SJSA1 (cell line): ENCODE measurements at places on chromosomes 7 and 10. TPM values are rescaled to one million over a fixed set of nuclear protein-coding genes. Genes with fewer than 3 reads are reported as not detected.

DNA sequence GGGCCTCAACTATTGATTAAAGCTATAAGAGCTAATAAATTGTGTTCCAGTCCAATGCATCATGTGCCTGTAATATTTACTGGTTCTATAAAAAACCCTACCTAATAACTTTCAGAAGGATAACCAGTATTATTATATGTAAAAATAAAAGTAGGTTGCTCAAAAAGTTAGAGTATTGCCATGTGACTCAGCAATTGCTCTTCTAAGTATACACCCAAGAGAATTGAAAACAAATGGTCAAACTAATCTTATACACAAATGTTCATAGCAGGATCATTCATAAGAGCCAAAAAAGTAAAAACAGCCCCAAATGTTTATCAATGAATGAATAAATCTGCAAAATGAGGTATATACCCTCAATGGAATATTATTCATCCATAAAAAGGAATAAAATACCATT, 89.5 kb upstream of the TES start:
- no peak for DNase-seq

Gene CYP2W1
- not detected in 2 replicates for total RNA-seq

Gene TAS2R41
- total RNA-seq = not detected in 2 replicates

- DNase-seq = no peak
Measured at GRCh38 chr10:28020993-28021982, 22.4 kb upstream of the ODAD2 start.

DNA sequence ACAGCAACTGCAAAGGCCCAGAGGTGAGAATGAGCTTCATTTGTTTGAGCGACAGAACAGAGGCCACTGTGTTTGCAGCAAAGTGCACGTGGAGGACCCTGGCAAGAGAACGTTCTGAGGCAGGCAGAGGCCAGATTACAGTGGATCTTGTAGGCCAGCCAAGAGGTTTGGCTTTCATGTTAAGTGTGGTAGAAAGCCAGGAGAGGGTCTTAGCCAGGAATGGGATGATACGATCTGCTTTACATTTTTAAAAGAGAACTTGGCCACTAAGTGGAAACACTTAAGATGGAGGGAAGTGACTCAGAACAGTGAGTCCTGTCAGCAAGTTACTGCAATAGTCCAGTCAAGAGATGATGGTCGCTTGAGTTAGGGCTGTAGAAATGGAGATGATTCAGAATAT, 4.6 kb downstream of the CCDC136 start:
- DNase-seq = no peak

Gene LEP
- not detected in 2 replicates for total RNA-seq

DNA sequence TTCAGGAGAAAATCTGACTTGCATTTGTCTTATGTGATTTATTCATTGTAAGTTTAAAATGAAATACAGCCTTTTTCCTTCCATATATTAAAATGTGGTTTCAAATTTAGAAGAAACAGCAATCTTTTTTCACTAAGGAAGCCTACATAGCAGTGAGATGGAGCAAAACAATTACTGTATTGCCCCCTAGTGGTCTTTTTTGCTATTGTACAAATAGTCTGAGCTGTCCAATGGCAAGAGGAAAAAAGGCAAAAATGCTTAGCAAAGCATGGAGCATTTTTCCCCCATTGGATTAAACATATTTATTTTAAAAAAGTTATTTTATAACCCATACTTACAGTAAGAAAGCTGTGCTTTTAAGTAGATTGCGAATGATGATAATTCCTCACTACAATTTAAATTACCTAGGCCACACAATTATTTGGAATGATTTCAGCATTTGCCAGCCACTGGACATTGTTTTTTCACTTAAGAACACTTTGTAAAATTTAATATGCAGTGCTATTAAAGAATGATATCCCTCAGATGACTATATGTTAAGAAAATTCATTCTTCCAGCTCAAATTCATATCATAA, 119.5 kb downstream of the CPED1 start:
- peak; percentile 66 for DNase-seq

- no peak for DNase-seq
Measured at GRCh38 chr10:124563320-124564040, 101.9 kb downstream of the LHPP start.

Gene BMPER
- total RNA-seq = 1.3 and 2.8 TPM in 2 replicates
